GM04504 (cell line): ENCODE measurements at places on chromosomes 4 and X.

DNA sequence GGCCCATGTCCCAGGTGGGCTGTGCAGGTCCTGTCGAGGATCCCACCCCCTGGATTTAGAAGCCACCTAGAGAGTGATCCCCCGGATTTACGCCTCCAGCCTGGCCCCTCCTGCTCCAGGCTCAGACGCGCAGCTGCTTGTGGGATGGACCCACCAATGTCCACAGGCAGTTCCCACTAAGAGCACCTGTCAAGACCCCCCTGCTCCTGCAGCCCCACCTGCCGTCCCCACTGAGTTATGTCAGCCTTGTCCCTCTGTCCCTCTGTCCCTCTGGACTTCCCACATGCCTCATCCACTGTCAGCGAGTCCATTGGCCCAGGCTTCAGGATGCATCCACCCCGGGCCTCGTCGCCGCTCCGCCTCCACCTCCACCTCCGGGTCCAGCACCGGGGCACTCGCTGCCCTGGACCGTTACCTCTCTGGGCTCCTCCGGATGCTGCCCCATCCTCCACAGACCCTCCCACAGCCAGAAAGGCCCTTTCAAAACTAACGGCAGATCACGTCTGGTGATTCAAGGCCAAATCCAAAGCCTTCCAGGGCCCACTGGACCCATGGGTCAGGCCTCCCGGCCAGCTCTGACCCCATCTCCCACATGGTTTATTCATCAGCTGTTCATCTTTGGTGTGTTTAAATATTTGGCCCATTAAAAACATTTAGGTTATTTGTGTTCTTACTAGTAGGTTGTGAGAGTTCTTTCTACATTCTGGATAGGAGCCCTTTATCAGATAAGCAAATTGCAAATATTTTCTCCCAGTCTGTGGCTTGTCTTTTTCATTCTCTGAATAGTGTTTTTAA, 28.3 kb downstream of the HTRA3 start:
- DNase-seq: no peak

DNA sequence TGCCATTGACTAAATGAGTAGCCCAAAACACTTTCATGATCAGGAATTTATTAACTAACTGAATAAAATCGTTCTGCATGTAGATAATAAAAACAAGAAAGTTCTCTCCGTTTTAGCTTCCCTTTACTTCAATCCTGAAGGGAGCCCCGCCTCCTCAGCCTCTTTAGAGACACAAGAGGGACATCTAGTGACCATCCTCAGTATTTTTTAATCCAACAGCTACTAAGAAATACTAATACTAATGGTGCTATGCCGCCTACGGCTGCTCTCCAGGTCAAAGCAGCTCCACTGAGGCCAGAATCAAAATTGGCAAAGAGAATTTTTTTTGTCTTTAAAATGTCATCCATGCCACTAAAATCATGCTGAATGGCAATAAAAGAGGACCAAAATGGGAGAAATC, 3.2 kb upstream of the PCDH19 start:
- peak; percentile 20 for DNase-seq

- no peak for DNase-seq
These were observed 835 bp downstream of the TMEM185A start for GRCh38 chrX:149630681-149631233.

GRCh38 chr4:158729716-158730559, 6.7 kb upstream of the PPID start:
- DNase-seq: no peak

DNA sequence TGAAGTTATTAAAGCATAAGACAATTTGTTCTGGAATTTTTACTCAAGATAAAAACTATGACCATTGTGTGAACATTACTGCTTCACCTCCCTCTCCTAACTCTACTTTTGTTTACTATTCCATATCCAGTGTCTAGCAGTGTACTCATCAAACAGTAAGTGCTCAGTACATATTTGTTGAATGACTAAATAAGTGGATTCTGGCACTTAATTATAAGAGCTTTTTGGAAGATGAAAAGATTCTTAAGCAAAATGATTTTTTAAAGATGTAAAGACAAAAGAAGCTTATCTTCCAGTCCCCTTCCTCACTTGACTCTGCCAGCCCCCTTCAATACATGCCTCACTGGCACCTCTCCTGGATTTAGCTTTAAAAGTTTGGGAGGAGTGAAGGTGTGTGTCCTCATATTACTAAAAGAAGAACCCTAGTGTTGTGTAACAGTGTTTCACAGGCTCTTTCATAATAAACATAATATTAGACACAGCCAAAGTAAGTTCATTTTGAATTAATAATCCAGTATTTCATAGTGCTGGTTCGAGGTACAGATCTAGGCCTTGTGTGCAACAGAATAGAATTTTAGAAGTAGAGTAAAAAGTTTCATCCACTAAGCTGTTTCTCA, 53.0 kb downstream of the GAB1 start:
- DNase-seq: no peak

- DNase-seq: no peak
These were observed 408.0 kb upstream of the SPOCK3 start for GRCh38 chr4:167642250-167642649.

DNA sequence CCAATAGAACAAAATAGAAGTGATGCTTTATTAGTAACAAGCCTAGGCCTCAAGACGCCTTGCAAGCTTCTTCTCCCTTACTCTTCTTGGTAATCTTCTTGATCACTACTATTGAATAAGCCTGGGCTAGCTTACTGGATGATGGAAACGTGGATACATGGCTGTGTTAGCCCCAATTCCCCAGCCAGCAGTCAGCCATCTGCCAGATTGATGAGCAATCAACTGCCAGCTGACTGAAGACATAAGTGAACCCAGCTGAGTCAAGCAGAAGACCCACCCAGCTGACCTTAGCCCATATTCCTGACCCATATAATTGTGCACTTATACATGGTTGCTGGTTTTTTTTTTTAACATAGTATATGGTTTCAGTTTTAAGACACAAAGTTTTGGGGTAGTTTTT, 130.4 kb downstream of the DHX15 start:
- DNase-seq: no peak

- peak; percentile 20 for DNase-seq
These were observed 36.7 kb downstream of the HMGB3 start for GRCh38 chrX:151019856-151020255.

DNA sequence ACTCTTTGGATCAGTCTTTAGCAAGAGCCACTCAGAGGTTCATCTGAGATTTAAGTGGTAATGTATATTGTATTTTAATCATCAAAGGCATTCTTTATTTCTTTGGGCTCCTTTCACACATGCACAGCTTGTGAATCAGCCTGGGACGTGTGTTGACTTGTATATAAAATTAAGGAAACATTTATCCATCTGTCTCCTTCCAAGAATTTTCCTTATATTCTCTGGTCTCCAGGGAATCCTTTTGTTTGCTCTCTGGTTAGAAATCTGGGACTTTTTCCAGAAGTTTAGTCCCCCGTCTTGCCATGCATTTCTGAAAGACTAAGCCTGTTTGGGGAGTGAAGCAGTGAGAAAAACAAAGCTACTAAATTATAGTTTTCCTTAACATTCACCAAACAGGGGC, 212.3 kb downstream of the DCAF12L2 start:
- no peak for DNase-seq
